ENCODE measurements at places on chromosomes 13 and 19. TPM values are rescaled to one million over a fixed set of nuclear protein-coding genes. Genes with fewer than 3 reads are reported as not detected.

Gene TEAD2
- polyA plus RNA-seq, result 41.4 TPM

Gene IL12RB1
- polyA plus RNA-seq, result not detected

Gene WDR18
- polyA plus RNA-seq, result 160 TPM

Gene C19orf53
- 220 TPM for polyA plus RNA-seq

Gene SPACA6
- polyA plus RNA-seq, result 17.7 TPM

Gene OLFM4
- 4.5 TPM for polyA plus RNA-seq

Gene TNFRSF19
- polyA plus RNA-seq, result 19.8 TPM

Gene OXGR1
- polyA plus RNA-seq, result 0.60 TPM

Data from hepatocyte (in vitro differentiated cells).